ENCODE measurements at places on chromosomes 6 and 20.

GRCh38 chr20:48686238-48687116, 141.3 kb downstream of the PREX1 start:
- no peak for DNase-seq

DNA sequence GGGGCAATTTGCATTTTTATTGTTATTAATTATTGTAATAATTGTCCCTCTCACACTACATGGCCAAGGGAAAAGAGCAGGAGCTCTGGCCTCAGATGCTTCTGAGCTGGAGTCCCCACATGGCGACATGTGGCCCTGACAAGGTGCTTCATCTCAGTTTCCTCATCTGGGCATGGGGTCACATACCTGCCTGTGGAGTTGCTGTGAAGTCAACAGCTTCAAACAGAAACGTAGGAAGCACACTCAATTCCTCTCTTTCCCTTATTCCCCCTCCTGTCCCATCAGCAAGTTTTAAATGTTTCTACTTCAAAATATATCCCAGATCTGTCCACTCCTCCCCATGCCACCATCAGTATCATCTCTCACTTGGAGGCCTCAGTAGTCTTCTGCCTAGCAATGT, 8.7 kb downstream of the CPNE5 start:
- no peak for DNase-seq

DNA sequence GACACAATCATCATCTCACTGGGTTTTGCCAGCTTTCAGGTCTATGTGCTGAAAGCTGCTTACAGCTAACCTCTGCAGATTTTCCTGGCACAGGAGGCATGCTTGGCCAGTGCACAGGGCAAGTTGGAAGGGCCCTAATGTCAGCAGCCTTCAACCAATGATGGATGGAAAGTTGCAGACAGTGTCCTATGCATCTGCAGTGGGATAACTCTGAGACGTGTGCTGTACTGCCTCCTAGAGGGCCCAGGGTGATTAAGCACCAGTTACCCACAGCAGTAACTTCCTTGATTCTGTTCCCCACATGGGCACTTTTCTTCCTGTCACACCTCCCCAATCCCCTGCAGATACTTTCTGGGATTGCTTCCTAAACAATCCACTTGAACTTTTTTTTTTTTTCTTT, 38.6 kb downstream of the OVOL2 start:
- no peak for DNase-seq

- DNase-seq: no peak
These were observed 32.7 kb upstream of the CCR6 start for GRCh38 chr6:167090171-167090570.

- no peak for DNase-seq
These were observed 2.7 kb upstream of the ZNFX1 start for GRCh38 chr20:49280463-49281058.

- peak; percentile 64 for DNase-seq
These were observed 1.0 kb downstream of the NCOA6 start for GRCh38 chr20:34824452-34824805.

GRCh38 chr6:21079468-21080048, 514.0 kb upstream of the SOX4 start:
- no peak for DNase-seq

- no peak for DNase-seq
These were observed 60.9 kb downstream of the PYGB start for GRCh38 chr20:25308671-25309394.

DNA sequence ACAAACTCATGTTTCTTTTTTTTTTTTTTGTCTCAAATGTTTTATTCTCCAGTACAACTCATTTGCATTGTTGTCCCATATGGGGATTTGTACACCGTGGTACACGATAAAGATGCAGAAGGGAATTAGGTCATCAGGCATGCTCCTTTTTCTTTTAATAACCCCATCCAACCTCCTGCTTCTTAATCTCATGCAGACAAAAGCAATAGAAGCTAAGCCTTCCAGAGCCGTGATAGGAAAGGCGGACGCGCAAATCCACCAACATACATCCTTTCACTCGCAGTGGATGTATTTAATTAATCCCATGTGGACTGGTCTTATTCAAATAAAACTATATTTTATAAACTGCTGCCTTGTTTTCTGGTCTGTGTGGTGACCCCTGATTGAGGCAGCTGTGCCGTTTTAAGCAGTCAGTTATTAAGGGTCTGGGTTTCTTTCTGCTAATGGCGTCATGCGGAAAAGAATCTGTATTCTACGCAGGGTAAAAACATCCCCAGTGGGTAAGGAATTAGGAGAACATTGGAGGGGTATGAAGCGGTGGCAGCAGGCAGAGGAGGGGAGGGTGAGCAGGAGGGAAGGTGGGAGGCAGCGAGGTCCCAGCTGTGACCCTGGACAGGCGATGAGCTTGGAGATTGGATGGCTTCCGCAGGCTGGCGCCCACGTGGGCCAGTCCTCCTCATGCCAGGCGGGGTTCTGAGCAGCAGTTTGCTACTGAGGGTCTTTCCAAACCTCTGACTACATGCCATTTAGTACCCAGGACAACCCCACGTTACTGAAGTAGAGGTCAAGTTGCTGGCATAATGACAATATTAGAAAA, 172.8 kb downstream of the LINC00237 start:
- DNase-seq: no peak

DNA sequence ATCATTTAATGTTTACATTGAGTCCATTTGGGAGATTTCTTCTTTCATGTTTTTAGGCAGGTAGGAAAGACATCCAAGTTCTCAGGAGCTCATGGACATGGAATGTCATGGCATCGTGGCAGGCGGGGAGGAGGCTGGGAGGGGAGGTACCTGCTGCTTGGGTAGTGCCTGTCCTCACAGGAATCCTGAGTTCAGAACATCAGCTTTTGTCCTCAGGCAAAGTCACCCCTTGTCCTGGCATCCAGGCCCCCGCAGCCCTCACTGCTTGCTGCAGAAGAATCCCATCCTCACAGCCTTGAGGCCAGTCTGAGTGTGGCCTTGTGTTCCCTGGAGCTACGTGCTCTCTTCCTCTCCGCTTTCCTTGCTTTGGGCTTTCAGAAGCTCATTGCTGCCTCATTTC, 157.4 kb downstream of the CFAP61 start:
- DNase-seq: no peak

- no peak for DNase-seq
These were observed 839.4 kb downstream of the MAFB start for GRCh38 chr20:39849664-39850063.

DNA sequence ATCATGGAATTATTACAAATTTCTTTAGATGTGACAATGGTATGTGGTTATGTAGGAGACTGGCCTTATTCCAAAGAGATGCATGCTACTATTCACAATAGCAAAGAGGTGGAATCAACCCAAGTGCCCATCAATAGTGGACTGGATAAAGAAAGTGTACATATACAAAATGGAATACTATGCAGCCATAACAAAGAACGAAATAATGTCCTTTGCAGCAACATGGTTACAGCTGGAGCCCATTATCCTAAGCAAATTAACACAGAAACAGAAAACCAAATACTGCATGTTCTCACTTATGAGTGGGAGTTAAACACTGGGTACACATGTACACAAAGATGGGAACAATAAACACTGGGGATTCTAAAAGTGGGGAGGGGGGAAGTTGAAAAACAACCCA, 69.7 kb downstream of the NUDT3 start:
- no peak for DNase-seq

DNA sequence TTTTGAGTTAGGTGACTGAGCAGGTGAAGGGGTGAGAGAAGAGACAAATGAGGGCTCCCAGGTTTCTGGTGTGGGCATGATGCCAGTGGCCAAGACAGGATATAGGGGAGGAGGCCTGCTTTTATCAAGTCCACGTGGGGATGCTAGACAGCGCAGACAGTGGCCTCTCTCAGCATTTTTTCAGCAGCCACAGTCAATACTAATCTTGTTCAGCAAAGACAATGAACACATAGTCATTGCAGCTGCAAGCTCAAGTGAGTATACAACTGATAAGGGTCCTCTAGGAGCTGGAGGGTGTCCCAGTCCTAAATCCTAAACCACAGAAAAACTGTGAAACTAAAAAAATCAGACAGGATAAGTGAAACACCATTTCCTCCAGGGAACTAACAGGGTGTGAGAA, 48.6 kb downstream of the UQCC1 start:
- DNase-seq: no peak

- DNase-seq: no peak
These were observed 176.9 kb downstream of the SYNDIG1 start for GRCh38 chr20:24646321-24646720.

GRCh38 chr6:117501722-117502121, 19.2 kb downstream of the DCBLD1 start:
- DNase-seq: no peak

- DNase-seq: no peak
These were observed 292.7 kb downstream of the ESR1 start for GRCh38 chr6:152100183-152100618.

DNA sequence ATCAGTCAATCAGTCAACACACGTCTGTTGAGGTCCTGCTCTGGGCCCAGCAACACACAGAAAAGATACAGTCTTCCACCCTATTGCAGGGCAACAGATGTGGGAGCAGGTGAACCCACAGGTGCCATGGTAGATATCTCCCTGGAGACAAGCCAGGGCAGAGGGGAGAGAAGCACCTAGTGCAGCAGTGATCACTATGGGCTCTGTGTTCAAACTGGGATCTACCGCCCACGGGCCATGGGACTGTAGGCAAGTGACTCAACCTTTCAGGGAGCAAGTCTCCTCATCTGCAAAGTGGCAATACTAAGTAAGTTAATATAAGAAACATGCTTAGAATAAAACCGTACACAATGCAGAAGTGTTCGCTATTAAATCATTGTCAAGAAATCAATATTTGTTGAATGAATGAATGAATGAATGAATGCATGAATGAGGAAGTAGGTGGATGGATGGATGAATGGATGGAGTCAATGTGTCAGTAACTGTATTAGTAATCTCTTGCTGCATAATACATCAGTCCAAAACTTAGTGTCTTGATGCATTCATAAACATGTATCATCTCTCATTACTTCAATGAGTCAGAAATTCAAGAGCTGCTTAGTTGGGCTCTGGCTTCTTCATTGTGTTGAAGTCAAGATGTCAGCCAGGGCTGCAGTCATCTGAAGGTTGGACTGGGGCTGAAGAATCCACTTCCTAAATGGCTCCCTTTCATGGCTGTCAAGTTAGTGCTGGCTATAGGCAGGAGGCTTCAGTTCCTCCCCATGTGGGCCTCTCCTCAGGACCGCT, 31.9 kb upstream of the NFATC2 start:
- no peak for DNase-seq

- DNase-seq: no peak
These were observed 39.7 kb downstream of the SLC26A8 start for GRCh38 chr6:35984701-35985100.

DNA sequence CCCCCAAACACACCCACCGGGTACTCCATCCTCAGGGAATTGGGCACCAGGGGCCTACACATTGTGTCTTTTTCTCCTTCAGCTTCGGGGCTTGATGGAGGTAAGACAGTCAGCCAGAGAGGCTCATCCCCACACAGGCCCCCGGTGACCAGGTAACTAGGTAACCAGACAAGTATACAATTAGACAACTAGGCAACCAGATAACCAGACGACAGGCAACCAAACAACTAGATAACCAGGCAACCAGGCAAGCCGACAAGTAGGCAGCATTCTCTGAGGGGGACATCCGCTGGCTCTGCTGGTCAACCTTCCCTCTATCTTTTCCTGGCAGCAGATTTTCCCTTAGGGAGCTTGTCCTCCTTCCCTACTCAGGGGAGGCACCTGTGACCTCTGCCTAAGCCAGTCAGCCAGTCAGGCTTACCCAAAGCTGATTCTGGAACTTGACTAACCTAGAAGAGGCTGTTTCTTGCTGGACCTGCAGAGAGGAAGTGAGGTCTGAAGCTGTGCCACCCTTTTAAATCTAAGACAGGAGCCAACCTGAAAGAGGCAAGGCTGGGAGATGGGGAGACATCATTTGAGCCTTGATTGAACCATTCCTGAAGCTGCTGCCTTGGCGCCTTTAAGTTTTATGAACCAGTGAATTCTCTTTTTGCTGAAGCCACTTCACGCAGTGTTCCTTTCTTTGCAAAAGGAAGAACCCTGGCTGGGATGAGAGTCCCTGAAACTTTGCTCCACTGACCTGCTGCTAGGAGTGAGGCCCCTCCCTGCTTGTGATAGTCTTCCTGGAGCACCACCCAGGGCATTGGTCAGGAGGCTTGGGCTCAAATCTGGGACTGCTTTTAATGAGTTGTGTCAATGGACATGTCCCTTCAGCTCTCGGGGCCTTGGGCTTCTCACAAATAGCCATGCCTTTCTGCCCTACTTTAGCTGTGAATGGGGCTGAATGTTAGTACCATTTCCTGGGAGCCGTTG, 96.4 kb upstream of the RNF24 start:
- DNase-seq: no peak

DNA sequence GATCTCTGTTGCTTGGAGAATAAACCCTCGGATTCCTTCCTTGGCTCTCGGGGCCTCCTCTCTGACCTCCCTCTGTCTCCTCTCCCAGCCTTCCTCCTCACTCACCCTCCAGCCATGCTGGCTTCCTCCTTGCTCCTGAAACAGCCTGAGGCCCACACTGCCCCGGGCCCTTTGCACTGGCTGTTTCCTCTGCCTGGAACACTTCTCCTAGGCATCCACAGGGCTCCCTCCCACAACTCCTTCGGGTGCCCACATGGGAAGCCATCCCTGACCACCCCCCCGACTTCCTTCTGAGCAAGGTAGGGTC, 87.7 kb downstream of the CEBPB start:
- DNase-seq: no peak

- no peak for DNase-seq
These were observed 167.5 kb downstream of the GPX5 start for GRCh38 chr6:28693033-28693750.

DNA sequence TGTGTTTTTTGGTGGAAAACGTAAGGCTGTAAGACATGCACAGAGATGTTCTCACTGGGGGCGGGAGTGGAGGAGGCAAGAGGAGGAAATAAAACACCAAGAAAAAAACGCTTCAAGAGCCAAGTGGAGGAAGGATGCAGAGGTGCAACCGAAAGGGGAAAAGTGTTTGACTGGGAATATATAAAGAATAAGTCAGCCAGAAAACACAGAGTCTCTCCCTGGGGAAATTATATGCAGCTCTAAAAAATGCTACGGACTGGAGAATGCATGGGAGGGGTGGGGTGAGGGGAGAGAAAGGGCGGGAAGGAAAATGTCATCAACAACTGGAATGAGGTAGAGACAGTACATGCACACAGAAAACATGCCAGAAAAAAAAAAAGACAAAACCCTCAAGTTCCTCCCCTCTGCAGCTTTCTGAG, 133.5 kb downstream of the SCML4 start:
- no peak for DNase-seq

GRCh38 chr6:148364056-148364824, 21.6 kb downstream of the SASH1 start:
- DNase-seq: no peak

Measured in NCI-H2081 (cell line).